ENCODE measurements at places on chromosomes 12 and 14.

- DNase-seq, result no peak
Measured at GRCh38 chr12:48545833-48546469, 20.5 kb downstream of the OR8S1 start.

DNA sequence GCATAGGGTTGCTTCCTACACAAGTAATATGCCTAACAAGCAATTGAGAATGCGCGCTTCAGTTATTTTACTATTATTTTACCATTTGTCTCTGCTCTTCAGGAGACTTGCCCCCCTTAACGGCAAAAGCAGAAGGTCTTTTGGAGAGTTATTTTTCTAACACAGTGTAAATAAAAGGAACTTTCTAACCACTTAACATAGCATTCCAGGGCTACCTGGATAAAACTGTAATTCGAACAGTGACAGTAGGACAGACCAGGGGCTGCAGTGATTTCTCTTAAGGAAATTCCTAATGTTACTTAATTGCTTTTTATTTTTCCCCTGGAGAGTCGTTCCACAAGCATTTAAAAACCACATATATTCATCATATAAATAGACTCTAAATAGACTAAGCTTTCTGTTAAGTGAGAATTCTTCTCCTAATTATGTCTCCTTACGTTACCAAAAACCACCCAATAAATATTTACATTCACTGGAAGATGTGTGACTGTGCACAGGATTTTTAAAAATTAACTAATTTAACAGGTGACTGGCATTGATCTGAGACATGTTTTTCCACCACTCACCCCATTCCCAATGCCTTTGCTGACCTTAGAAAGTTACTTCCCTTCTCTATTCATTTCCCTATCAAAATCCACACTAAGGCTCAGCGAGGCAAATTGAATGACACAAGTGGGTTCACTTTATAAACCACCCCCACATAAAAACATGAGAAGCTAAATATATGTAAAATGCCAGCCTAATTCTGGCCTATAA, 72.4 kb downstream of the RNF34 start:
- no peak for DNase-seq

- DNase-seq, result no peak
Measured at GRCh38 chr12:2346416-2346815, 293.6 kb downstream of the CACNA1C start.

GRCh38 chr12:70927356-70927755, 6.8 kb upstream of the PTPRR start:
- DNase-seq, result no peak

- DNase-seq, result no peak
Measured at GRCh38 chr14:50489851-50490250, 42.5 kb downstream of the MAP4K5 start.

DNA sequence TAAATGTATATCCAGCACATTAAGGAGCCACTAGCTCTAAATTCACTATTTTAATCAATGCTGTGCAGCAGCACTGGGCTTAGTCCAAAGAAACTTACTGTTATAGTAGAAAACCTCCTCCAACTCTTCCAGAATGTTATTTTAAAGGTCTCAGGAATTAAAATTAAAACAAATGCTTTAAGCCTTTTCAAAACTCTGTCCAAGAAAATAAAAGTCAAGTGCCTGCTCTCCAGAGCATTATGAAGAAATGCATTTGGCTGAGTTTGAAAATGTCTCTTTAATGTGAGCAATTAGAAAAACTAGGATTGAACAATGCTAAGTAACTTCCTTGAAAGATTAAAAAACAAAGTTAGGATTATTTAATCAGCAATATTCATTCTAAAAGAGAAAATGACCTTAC, 322.4 kb upstream of the DCN start:
- DNase-seq, result no peak

DNA sequence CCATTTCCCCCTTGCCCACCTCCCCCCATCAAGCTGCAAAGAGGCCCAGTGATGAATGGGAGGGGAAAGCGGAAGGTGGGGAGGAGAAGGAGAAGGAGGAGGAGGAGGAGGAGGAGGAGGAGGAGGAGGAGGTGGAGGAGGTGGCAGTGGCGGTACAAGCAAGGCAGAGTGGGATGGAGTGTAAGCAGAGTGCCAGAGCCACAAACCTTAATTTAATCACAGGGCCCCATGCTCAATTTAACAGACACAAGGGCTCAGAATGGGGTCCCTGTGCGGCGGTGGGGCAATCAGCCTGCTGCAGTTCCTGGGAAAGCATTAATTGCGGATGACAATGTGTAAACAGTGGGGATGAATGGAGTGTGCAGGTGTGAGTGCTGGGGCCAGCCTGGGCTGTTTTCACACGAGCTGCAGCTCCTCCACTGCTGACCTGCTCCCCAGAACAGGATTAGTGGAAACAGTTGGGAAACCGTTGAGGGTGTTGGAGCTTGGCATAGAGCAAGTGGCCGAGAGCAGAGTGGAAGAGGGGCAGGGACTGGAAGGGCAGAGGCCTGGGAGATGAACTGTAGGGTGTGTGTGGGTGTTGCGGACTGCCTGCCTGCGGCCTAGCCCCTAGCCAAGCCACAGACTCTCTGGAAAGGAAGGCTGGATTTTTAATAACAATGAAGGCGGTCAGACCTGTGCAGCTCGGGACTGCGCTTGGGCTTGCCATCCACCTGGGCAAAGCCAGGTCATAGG, 36.4 kb upstream of the SMOC1 start:
- DNase-seq, result peak; percentile 33

GRCh38 chr14:101494826-101495225, 66.5 kb upstream of the DIO3 start:
- DNase-seq, result no peak

DNA sequence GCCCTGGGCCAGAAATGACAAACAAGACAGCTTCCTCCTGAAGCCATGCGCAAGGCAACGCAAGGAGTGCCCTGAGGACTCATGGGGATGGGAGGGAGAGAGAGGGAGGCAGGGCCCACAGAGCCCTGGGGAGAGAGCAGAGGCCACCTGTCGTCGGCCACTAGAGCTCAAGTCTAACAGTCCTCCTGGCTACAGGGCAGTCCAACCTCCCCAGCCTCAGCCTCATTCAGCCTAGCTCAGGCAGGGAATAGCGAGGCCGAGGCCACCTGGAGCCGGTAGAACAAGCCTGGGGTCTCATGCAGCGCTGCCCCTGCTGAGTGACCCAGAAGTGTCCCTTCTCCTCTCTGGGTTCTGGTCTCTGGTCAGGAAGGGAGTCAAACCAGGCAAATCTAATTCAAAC, 69.5 kb downstream of the BCL11B start:
- no peak for DNase-seq

GRCh38 chr14:20624495-20625070, 16.9 kb downstream of the OR6S1 start:
- DNase-seq, result no peak

- DNase-seq, result no peak
Measured at GRCh38 chr12:47993491-47993890, 10.8 kb downstream of the COL2A1 start.

GRCh38 chr14:104075530-104076151, 9.9 kb upstream of the ASPG start:
- DNase-seq, result peak; percentile 72

DNA sequence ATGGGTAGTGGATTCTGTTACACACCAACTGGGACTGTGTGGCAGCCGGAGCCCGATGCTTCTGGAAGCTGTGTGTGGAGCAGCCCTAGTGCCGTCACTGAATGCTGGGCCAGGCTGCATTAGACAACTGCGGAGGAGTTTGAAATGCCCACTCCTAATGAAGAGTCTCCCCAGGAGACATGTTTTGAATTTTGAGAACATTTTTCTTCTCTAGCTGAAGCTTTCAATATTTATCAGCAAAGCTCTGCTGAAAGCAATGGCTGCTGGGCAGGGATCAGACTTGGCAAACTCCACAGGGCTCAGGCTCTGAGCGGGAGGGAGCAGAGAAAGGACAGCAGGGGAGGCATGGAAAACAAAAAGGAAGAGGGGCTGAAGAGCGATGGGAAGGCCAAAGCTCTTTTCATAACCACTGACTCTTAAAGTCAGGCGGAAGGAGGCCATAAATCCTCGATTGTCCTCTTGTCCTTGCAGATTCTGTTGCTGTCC, 189.1 kb downstream of the MON2 start:
- no peak for DNase-seq

DNA sequence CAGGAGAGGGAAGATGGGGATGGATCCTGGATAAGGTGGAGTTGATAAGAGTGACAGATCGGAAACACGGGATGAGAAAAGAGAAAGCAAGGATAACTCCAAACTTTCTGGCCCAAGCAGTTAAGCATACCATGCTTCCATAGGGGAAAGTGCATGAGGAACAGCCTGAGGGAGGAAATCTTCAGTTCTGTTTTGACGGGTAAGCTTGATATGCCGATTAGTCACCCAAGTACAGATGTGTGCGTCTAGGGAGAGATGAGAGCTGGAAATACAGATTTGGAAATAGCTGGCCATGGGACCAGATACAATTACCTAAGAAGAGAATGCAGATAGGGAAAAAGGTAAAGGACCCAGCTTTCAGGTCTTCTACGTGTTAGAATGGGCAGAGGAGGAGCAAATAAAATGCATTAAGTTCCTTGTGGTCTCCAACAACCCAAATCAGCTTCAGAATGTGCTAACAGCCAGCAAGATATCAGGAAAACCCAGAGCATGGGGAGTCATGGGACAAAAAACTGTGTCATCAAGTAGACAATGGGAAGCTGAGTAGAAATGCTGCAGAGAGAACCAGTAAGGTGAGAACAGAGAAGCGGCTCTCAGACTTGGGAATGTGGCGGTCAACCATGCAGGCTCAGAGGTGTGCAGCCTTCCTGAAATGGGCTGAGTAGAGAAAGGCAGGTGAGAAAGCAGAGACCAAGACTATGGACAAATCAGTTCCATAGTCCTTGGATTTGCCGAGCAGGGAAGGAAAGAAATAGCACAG, 56.3 kb downstream of the PPP1R36 start:
- no peak for DNase-seq

DNA sequence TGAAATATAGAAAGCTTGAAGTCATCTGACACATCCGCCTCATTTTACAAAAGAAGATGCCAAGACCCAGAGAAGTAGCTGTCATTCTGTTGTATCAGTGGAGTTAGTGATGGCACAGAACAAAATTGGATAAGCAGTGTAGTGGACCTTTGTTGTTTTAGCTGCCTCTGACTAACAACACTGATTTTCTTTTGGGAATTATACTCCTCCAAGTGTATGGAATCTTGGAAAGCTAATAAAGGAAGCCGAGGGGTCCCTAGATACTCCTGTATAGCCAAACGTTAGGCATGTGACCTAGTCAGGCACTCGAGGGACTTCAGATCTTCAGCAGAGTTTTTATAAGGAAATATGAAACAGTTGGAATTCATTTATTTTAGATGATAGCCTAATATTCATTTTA, 94.5 kb downstream of the OTOGL start:
- no peak for DNase-seq

All from NCI-H1694 treated with DMSO at 0.1 percent for 48 hours (cell line).